ENCODE measurements at places on chromosomes 4 and X. TPM values are rescaled to one million over a fixed set of nuclear protein-coding genes. Genes with fewer than 3 reads are reported as not detected.

TCEAL7 gene
- total RNA-seq = 23.7 TPM

DNA sequence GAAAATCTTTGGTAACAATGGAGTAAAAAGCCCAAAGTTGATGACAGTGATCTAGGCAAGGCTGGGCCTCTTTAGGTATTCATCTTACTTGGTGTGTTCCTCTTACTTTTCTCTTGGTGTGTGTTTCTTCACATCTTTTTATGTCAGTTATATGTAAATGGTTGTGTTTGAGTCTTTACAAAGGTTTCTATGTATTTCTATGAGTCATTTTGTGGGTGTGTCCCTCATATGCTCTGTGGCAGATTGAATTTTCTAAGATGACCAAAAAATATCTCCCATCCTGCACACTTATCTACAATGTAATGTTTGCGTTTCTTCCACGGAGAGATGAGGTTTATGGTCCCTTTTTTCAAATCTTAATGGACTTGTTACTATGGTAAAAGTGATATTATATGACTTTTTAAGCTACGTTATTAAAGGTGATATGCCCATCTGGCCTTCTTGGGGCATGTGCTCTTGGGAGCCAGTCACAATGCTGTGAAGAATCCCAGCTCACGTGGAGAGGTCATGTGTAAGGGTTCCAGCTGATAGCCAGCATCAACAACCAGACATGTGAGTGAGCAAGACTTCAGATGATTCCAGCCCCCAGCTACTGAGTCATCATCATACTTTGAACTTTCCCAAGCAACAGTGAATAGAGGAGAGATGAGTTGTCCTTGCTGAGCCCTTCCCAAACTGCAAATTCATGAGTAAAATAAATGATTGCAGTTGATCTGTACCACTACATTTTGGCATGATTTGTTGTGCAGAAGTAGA, 126.9 kb downstream of the CBLL2 start:
- no peak overlapping the region for H3K4me3 ChIP-seq
- H3K36me3 ChIP-seq = no peaks in the 10 kb centered on the region
- no peaks in the 10 kb centered on the region for H3K27me3 ChIP-seq
- H3K4me1 ChIP-seq = no peaks in the 10 kb centered on the region
- DNase-seq = no peak
- H3K27ac ChIP-seq = no peak overlapping the region

GRCh38 chr4:5716391-5716790, 5.4 kb downstream of the EVC start:
- H3K36me3 ChIP-seq = peaks cover 28% of the 10 kb centered on the region
- H3K27me3 ChIP-seq = peaks cover 11% of the 10 kb centered on the region
- peaks cover 37% of the 10 kb centered on the region for H3K4me1 ChIP-seq
- H3K27ac ChIP-seq = no peak overlapping the region
- DNase-seq = no peak
- no peak overlapping the region for H3K4me3 ChIP-seq

DNA sequence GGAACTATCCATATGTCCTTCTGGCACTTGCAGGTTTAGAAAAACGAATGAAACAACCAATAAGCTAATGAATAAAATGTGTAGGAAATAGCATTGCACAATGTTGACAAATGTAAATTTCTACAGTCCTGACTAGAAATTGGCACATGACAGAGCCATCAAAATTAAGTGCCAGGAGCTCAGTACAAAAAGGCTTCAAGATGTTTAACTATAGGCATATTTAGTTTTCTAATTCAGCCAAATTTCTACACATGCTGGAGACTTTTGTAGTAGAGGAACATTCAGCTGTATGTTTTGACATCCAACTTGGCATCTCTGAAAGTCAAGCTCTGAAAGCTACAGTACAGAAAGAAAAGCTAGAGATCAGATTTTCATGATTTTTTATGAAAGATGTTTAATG, 1999.4 kb upstream of the AGA start:
- peaks cover 8% of the 10 kb centered on the region for H3K4me1 ChIP-seq
- DNase-seq = no peak
- H3K36me3 ChIP-seq = no peaks in the 10 kb centered on the region
- no peak overlapping the region for H3K4me3 ChIP-seq

- DNase-seq = no peak
- no peak overlapping the region for H3K27ac ChIP-seq
- no peak overlapping the region for H3K4me3 ChIP-seq
These were observed 137.3 kb upstream of the PDLIM3 start for GRCh38 chr4:185672618-185673017.

DNA sequence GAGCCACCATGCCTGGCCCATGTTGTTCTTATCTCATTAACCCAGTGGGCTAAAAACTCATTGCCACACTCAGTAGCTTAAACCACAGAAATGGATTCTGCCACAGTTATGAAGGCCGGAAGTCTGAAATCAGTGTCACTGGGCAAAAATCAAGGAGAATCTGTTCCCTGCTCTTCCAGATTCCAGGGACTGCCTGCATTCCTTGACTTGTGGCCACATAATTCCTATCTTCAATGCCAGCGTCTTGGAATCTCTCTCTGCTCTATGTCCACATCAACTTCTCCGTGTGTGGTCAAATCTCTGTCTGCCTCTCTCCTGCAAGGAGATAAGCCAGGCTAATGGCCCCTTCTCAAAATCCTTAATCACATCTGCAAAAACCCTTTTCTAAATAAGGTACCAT, 4.1 kb upstream of the WFS1 start:
- no peak for DNase-seq
- peaks cover 18% of the 10 kb centered on the region for H3K4me1 ChIP-seq
- H3K27me3 ChIP-seq = peaks cover 8% of the 10 kb centered on the region
- no peak overlapping the region for H3K27ac ChIP-seq

HEPH gene
- total RNA-seq = 106 TPM

DNA sequence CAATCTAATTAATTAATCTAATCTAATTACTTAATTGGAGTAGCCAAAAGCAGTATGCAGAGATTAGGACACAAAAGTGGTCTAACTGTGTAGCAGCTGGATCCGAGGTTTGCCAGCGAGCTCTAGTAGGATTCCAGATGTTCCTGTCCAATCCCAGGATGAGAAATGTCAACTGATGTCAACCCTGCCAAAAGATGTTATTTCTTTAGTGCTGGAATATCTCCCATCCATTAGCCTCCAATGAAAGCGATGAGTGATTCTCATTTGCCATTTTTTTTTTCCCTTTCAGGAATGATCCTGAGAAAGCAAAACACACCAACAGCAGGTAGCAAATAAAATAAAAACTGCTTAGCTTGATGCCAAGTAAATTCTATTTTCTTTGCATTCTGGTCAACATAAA, 372.9 kb downstream of the STIM2 start:
- H3K27ac ChIP-seq = no peak overlapping the region
- no peaks in the 10 kb centered on the region for H3K36me3 ChIP-seq
- no peak overlapping the region for H3K4me3 ChIP-seq
